ENCODE measurements at places on chromosomes 7 and 10.

DNA sequence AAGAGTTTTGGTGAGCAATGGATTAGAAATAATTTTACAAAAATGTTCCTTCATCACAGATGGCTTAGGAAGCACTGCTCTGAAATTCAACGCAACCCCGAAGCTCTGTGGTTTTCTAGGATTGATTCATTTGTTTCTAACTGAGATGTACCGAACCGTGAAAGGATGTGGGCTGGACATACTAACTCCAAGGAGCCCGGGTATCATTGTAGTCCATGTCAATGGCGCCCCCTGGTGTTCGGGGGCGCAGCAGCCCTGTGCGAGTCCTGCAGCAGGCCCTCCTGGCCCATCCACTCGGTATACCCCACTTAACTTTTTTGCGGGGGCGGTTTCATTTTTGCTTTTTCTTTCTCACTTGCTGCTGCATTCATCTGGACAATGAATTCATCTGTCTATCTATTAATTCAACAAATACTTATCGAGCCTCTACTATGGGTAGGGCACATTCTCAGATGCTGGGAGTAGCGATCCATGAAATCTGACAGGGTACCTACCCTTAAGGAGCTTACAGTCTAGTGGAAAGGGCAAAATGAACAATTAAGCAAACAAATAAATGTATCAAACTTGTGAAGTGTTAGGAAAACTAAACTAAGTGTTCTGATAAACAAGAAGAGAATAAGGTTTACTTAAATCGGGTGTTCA, 25.2 kb upstream of the ITPRID1 start:
- no peak for DNase-seq

DNA sequence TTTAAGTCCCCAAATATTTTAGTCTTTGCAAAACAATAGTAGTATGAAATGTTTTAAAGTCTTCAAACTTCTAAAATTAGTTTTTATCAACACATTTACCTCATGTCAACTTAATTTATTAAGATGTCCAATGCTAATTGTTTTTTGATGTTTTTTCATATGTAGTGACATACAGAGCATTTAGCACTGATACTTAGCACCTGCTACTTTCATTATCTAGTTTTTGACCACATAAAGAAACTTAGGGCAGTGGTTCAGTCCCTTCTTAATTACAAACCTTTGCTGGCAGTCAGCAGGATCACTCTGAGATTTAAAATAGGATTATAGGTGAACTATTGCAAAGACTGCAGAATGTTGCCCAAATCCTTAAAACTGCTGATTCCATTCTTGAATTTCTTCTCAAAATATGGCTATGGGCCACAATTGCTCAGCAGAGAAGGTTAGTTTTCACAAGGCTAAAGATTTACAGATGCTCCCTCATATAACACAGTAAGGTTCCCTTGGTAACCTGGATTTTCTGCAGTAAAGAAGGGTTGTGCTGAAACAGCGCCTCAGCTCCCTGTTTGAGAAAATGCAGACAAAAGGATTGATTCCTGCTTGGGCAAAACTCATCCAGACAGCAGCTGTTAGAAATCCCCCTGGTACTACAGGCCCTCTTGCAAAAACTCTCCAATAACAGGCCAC, 3.4 kb downstream of the GPR85 start:
- no peak for DNase-seq

DNA sequence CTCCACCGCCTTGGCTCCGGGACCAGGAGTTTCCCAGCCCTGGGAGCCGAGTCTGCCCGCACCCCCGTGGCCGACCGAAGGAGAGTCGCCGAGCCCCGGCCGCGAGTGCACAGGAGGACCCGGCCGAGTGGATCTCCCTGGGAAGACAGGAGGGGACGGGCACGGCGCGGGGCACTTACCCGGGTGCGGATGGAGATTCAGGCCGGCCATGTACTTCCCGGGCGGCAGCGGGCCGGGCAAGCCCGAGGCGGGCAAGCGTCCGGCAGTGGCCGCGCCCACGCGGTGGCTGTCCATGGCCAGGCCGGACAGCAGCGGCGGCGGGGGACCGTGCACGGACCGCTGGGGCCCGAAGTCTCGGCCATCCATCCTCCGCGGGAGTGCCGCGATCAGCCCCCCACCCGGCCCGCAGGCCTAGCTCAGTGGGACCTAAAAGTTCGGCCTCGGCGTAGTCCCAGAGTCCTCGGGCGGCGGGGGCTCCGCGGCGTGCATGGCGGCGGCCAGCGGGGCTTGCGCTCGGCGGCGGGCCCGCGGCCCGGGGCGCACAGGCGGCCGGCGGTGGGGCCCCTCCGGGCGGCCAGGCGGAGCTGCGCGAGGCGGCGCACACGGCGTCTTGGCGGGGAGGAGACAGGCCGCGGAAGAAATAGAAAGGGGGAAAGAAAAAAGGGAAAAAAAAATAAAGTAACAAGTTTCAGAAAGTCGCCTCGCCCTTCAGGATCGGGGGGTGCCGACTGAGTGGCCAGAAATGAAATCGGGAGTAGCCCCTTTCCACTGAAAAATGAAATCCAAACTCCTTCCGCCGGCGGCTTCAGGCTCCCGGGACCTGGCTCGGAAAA, 2.5 kb downstream of the TNRC18 start:
- DNase-seq: no peak

GRCh38 chr10:86756511-86757112, at the start of gene BMPR1A:
Gene BMPR1A, plus strand, starts transcription at chr10:86756619. Its CDS starts 119,400 bp downstream, at chr10:86876019.
- DNase-seq: no peak

GRCh38 chr10:117610321-117610720, 67.8 kb downstream of the EMX2 start:
- no peak for DNase-seq

GRCh38 chr7:424301-424935, 95.2 kb downstream of the PDGFA start:
- peak; percentile 85 for DNase-seq

DNA sequence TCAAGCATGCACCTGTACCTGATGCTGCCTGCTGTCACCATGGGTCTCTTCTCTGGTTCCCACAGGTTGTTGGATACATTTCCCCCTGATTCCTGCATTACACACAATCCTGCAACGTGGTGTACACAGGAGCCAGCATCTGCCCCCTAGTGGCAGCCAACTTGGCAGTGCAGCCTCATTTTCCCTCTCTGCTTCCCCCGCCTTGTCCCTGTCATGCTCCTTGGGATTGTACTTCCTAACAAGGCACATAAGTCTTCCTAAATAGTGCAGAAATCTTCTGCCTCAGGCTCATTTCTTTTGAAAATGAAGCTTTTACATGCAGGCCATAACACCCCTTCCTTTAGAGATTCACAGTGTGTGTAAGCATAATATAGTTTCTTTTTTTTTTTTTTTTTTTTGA, 387.5 kb downstream of the CCSER2 start:
- DNase-seq: peak; percentile 22

DNA sequence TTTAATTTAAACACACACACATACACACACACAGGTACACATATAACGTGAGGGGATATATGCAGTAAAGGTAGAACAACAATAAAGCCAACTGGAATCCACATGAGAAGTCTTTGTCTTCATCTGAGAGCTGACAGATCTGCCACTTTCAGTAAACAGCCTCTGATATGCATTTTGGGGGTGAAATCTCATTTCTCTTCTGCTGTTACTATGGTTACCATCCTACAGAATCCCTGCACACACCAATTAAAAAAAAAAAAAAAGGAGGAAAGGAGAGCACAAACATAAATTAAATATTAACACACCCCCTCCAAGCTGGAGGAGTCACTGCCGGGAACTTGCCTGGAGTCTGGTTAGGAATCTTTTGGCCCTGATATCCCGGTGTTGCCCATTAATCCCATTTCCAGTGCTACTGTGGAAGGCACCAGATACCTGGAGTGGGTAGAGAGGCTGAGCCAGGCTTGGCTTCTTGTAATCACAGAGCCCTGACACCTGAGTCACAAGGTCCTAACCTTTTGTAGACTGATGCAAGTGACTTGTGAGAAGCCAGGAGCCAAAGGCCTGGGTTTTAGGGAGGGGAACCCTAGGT, 169.1 kb downstream of the LHFPL3 start:
- DNase-seq: no peak

- DNase-seq: no peak
Measured at GRCh38 chr7:157738066-157738460, 401.3 kb downstream of the DNAJB6 start.

DNA sequence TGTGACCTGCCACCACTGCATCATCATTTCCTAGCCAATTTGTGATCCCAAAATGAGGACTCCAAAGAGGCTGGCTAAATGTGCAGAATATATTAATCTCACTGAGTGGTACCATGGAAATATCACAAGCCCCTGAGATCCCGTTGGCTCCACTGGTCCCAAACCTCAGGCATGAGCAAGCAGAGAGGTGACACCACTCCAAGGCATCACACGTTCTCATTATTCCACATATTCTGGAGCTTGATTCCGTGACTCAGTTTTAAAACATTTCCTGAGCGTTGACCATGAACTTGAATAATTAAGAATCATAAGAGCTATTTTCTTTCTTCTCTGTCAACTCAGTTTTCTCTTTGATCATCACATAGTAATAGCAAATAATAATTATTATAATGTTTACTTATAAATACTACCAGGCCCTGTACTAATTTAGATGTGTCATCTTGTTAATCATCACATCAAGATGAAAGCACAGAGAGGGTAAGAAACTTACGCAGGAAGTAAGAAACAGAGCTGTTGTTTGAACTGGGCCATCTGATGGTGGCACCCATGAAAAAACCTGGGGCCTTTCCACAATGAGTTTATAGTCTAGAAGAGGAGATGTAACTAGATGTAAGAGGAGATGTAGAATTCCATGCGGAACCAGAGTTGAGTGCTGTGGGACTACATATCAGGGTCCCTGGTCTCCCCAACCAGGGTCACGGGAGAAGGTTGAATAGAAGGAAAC, 3.5 kb downstream of the APBB1IP start:
- no peak for DNase-seq

DNA sequence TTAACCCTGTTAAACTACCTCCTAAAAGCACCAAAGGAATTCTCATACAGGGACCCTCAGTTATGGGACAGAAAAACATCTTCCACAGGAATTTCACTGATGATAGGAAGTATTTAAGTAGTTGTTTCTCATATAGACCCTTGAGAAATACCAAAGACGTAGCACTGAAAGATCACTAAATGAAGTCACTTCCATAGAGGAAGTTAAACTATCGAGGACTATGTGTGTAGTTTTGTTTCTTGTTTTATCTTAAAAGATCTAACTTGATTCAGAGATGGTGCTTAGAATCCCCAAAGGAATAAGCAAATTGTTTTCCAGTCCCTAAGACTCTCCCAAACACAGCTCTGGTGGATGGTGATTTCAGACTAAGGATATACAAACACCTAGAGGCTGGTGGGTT, 94.8 kb upstream of the AFAP1L2 start:
- no peak for DNase-seq

- no peak for DNase-seq
Measured at GRCh38 chr7:121459148-121459547, 63.0 kb upstream of the FAM3C start.

DNA sequence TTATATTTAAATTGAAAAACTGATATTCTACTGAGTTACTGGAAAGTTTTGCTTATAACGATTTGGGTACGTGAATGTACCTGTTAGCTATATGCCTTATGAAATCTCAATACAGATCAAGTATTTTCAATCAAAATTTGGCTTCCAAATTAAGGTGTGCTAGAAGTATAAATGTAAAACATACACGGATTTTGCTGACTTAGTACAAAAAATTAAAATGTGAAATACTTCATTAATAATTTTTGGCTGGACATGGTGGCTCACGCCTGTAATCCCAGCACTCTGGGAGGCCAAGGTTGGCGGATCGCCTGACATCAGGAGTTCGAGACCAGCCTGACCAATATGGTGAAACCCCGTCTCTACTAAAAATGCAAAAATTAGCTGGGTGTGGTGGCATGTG, 11.7 kb downstream of the DNAJC1 start:
- DNase-seq: no peak

DNA sequence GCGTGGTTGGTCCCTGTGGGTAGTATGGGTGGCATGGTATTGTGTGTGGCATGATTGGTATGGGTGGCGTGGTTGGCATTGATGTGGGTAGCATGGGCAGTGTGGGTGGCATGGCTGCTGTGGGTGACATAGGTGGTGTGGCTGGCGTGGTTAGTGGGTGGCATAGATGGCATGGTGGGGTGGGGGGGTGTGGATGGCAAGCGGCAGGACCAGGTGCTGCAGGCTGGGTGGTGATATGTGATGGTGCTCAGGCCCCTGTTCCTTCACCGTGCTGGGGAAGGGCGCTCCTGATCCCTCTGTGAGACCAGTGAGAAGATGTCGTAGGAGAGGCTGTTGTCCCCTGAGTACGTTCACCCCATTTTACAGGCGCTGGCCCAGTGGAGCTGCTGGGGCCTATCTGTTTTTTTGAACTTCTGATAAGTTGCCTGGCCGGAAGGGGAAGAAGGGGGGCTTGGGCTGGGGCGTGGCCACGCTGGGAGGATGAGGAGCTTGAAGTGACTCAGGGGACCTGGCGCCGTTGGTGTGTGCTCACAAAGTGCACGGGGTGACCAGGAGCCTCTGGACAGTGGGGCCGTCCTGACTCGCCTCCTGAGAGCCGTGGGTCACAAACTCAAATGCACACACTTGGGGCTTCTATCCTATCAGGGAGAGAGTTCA, 17.5 kb downstream of the INPP5A start:
- DNase-seq: no peak

GRCh38 chr10:28014651-28015050, 15.8 kb upstream of the ODAD2 start:
- DNase-seq: no peak

GRCh38 chr10:60856405-60856804, 78.1 kb downstream of the CDK1 start:
- DNase-seq: no peak

DNA sequence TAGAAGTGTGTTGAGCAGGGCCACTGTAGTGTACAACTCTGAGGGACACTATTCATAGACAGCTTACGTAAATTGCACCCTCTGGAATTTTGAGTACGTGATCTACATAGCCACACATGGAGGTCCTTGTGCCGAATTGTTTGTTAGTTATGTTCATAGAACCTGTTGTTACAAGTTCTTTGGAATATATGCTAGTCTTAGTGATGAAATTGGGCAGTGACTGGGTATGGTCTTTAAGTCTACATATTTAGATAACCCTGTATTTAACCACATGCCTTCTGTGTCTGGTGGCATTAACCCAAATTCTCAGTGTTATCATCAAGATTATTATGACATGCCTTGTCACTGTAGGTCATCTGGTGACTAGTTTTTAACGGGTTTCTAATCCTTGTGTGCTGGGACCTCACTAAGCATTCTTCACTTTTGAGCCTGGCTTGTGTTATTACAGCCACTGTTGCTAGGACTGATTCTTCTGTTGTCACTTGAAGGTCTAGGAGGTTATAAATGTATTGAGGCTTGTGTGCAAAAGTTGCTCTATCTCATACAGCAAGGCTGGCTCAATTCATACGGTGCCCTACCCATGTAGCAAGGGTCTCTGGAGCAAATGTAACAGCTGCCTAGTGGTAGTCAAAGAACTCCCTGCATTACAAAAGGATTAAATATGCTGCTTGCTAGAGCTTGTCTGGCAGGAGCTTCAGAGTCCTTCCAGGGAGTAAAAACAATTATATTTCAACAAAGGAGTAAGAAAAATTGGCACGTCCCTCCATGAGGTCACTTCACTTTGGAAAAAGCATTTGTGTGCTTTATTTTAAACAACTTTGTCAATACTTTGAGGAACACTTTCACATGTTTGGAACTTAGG, 65.4 kb downstream of the CDK14 start:
- DNase-seq: no peak

GRCh38 chr7:143434660-143435059, 8.6 kb upstream of the TAS2R60 start:
- DNase-seq: no peak

GRCh38 chr10:73225518-73225917, 21.5 kb downstream of the DNAJC9 start:
- no peak for DNase-seq
